Activated T-helper 17 cell treated with anti-CD3 and anti-CD28 coated beads, Interleukin-2, amount 50 U/mL, for 72 hours (primary cell): ENCODE measurements at places on chromosomes 2 and 18. TPM values are rescaled to one million over a fixed set of nuclear protein-coding genes. Genes with fewer than 3 reads are reported as not detected.

DNA sequence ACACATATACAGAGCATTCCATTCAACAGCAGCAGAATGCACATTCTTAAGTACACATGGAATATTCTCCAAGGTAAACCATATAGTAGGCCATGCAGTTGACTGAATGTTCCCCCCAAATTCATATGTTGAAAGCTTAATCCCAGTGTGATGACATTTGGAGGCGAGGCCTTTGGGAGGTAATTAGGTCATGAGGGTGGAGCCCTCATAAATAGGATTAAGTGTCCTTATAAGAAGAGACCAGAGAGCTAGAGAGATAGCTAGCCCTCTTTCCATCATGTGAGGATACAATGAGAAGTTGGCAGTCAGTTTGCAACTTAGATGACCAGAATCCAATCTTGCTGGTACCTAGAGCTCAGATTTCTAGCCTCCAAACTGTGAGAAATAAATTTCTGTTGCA lies 27.6 kb downstream of the TMEM185B start:
- ATAC-seq: no peak

DNA sequence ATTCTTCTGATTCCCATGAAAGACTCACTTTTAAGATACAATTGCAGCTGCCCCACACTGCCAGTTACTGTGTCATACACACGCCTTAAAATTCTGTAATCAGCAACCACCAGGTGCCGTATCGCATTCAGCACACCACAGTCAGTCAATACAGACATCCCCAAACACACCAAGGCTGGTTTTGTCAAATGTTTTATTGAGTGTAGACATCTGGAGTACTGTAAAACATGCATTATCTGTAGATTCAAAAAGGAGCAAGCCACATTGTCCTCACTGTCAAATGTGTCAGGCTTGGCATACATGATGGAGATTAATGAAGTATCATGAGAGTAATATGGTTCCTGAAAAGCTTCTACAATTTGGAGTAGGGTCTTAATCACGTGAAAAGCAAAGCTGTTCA lies 109.7 kb upstream of the SP3 start:
- ATAC-seq: no peak

GRCh38 chr2:168136392-168136977 lies 110.9 kb downstream of the STK39 start:
- ATAC-seq: no peak

GRCh38 chr2:78065366-78065765 lies 543.2 kb upstream of the LRRTM4 start:
- ATAC-seq: no peak

- no peak for ATAC-seq
These were observed 62.0 kb upstream of the DSG1 start for GRCh38 chr18:31255953-31256352.

NPC1 gene
- total RNA-seq: 49.3 TPM

APLF gene
- 1.4 TPM for total RNA-seq

ANO7 gene
- 12.8 TPM for total RNA-seq

RAX gene
- not detected for total RNA-seq

GRCh38 chr2:26566081-26566375 lies 75.1 kb downstream of the CIB4 start:
- no peak for ATAC-seq

- ATAC-seq: no peak
These were observed 68.8 kb upstream of the RAB6C start for GRCh38 chr2:129910446-129911362.

DUSP19 gene
- 2.1 TPM for total RNA-seq

TMEM178A gene
- not detected for total RNA-seq

DNA sequence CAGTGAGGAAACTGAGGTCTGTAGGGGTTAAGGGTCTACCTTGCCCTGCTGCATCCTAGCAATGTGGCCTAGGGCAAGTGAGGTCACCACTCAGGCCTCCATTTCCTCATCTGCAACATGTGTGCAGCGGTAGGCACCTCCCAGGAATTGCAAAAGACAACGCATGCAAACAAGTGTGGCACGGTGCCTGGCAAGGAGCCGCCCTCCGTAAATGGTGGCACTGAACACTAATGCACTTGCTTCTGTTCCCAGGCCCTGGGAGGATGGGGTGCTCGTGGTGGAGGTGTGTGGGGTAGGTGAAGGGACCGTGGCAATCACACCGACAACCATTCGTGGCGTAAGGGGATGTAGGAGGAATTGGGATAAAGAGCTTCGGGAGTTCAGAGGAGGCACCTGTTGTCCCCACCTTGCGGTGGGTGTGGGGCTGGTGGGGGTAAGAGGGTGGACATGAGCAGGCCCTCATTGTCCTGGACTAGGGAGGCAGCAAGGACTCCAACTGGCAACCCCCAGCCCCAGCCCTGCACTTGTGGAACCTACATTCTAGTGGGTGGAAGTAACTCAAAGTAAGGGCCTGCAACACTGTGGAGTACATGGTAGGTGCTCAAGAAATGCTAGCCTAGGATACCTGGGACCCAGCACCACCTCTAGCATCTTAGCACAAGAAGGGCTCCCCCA lies 26.0 kb downstream of the ATOH8 start:
- ATAC-seq: no peak

CMPK2 gene
- total RNA-seq: 2.0 TPM

GRCh38 chr2:61253136-61253535 lies 91.1 kb downstream of the C2orf74 start:
- ATAC-seq: no peak
